ENCODE measurements at places on chromosomes 5 and 9.

GRCh38 chr5:19125956-19126713, 861.9 kb downstream of the CDH18 start:
- DNase-seq: no peak

DNA sequence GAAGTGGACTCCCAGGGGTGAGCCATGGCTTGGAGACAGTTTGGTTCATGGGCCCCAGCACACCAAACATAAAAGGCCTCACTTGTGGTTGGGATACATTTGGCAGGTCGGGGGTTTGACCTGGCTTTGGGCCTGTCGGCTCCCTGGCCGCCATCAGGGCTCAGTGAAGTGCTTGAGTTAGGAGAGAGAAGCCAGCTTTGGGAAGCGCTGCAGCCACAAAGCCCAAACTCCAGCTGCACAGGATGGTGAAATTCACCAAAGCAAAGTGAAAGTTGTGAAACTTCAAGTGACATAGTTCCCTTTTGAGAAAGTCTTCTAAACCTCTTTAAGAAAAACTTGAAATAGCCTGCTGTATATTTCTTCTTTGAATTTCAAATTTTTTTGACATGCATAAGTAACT, 27.5 kb downstream of the SLC46A2 start:
- no peak for DNase-seq

DNA sequence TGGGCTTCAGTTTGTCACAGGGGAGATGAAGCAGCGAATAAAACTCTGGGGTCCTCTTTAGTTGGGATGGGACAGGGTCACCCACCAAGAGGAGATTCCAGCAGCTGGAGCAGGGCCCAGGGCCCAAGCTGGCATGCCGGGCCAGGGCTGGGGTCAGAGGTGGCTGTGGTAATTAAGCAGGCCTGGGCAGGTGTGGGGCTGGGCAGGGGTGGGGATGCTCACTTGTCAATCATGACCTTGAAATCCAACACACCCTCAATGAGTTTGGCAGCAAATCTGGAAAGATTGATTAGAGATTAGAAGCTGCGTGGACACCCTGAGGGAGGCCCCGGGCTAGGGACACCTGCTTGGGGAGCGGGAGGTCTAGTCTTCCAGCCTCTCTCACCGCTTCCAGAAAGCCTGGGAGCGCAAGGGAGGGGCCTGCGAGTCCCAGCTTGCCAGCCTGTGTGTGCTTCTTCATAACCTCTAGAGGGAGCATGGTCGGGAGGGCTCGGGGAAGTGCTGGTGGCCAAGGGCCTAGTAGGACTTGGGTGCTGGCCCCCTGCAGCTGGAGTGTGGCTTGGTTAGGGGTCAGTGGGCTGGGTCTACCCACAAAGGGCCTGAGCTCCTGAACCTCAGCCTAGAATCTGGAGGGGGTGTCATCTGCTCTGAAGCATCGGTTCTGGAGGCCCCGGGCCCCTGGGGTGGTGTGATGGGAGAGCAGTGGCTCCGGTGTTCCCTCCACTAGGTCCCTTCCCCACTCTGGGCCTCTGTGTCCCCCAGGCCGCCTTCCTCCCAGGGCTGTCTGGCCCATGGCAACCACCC, 7.6 kb downstream of the CRAT start:
- no peak for DNase-seq

DNA sequence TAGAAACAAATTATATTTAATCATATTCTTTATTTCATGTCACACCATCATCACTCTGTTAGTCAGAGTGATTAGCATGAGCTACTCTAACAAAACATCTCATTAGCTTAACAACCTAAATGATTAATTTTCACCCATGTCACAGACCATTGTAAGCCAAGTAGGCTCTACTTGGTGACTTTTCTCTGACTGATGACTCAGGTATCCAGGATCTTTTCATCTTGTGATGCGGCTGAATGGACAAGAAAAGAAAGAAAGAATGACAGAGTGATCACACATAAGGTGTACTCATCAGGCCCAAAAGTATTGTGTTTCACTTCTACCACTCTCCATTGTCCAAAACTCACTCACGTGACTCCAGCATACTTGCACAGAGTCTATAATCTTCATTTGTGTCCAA, 299.3 kb downstream of the ANXA1 start:
- no peak for DNase-seq
